Fibroblast of skin of left biceps (primary cell): ENCODE measurements at places on chromosomes 7 and 10.
A peak's percentile ranks its signal among the peaks of the same experiment; 100 is the strongest.

- peak; percentile 84 for DNase-seq
Measured at GRCh38 chr7:80542398-80542797, 30.5 kb upstream of the GNAT3 start.

- no peak for DNase-seq
Measured at GRCh38 chr7:28570970-28571288, 158.6 kb downstream of the CREB5 start.

GRCh38 chr7:136140469-136140868 lies 163.3 kb upstream of the MTPN start:
- no peak for DNase-seq

GRCh38 chr7:93835702-93836101 lies 54.9 kb downstream of the TFPI2 start:
- no peak for DNase-seq

DNA sequence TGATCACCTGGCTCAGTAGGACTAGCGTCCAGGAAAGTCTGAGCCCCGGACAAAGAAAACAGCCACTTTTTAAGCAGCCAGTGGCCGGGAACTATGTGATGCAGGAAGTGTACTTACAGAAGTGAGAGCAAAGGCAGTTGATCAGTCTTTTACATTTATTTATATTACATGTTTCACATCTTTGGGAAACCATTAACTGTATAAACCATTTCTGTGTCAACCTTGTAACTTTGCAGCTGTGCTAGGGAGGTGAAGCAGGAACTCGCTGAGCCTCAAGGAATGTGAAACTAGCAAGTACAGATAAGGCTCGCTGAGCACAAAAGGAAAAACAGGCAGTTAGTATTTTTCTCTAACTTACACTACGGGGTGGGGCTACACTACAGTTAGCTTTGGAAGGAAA lies 39.9 kb upstream of the HECW1 start:
- DNase-seq, result no peak

- DNase-seq, result no peak
Measured at GRCh38 chr7:158728911-158729645, 24.5 kb upstream of the NCAPG2 start.

DNA sequence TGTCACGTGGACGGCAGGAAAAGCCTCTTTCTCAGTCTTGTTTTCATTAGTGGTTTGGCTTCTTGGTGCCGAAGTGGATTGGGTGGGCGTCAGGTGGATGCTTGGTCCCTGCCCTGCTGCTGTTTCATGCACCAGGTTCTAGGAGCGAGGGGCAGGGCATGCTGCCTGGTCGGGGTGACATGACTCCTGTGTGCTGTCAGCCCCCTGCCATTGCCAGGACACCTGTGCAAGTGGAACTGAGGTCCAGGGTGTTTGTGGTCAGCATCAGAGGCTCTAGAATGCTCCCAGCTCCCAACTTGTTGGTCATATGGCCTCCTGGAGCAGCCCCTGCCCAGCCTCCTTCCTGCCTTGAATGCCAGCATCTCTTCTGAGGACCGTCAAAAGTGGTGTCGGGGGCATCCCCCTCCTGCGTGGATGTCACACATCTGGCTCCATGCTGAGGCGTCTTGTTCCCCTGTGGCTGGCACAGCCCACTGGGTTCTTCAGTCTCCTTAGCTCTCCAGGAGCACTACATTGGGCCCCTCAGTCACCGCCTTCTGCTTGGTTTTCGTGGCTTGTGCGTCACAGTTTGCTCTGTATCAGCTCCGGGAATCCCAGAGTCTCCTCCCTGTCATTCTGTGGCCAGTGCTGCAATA lies 24.8 kb downstream of the ADCY1 start:
- DNase-seq, result no peak

- DNase-seq, result no peak
Measured at GRCh38 chr7:19016140-19016539, 101.3 kb downstream of the TWIST1 start.

DNA sequence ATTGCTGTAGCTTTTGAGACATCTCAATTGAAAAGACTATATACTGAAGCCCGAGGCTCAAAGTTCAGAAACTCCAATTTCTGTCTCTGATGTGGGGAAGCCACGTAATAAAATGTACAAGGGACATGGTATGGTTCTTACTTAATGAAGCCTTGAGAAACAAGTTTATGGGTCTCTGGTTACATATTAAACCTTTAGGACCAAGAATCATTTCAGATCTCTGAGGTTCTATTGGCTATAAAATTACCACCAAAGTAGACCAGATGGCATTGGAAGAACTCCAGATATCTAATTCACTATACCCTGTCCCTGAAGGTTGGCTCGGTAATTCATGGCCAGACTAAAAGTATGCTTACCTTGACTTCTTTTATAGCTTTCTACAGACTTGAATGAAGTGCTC lies 23.7 kb downstream of the STAMBPL1 start:
- no peak for DNase-seq

- DNase-seq, result no peak
Measured at GRCh38 chr10:72292223-72292691, 18.5 kb downstream of the DDIT4 start.

- DNase-seq, result no peak
Measured at GRCh38 chr10:110144507-110144906, 62.9 kb upstream of the MXI1 start.

- DNase-seq, result no peak
Measured at GRCh38 chr10:35644050-35644950, 2.2 kb upstream of the FZD8 start.

DNA sequence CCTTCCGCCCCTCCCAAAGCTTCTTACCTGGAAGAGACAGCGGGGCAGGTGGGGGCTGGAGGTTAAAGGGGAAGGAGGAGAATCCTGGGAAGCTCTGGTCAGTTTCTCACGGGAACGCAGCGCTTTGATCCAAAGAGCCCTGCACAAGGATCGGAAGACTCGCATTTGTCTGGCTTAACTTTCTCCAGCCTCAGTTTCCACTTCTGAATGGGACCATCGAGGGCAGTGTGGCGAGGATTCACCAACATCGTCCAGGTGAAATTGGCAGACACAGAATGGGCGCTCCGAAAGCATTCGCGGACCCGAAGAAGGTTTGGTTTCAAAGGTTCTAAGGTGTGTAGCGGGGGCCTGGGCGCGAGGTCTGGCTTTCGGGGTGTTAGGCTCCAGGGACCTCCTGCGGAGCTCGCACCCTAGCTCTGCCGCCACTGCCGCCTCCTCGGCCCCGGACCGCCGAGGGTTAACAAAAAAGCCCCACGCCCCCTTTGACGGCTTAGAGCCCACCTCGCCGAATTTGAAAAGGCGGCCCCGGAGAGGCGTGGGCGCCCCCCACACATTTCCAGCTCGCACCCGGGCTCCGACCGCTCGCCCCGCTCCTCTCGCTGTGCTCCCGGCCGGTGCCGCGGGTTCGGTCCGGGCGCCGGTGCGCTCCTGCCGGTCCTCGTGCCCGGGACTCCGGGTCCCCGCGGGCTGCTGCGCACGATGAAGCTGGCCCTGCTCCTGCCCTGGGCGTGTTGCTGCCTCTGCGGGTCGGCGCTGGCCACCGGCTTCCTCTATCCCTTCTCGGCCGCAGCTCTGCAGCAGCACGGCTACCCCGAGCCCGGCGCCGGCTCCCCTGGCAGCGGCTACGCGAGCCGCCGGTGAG lies at the start of gene COL26A1:
COL26A1 (plus strand) TSS at position 542 of the 862 bp plus-strand sequence; CDS start at position 700, 158 bp downstream.
- DNase-seq, result no peak

- no peak for DNase-seq
Measured at GRCh38 chr7:234051-234707, 41.8 kb downstream of the FAM20C start.

- DNase-seq, result no peak
Measured at GRCh38 chr7:80309971-80310549, 175.4 kb downstream of the GNAI1 start.

DNA sequence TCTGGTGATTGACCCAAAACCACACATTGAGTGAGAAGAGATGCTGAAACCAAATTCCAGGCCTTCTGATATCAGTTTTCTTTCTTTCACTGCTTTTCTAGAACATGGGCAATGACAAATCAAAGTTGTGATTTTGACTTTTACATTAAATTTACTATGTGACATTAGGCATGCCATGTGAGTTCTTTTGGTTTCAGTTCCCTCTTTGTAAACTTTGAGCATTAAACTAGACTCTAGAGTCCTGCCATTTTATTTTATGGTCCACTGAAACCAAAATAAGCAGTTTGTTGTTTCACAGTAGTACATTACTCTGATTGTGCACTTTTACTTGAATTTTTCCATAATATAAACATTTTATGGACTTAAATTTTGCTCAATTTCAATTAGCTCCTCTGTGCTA lies 381.1 kb upstream of the SEMA3D start:
- DNase-seq, result no peak

GRCh38 chr10:95394161-95394880 lies 103.5 kb upstream of the PDLIM1 start:
- no peak for DNase-seq

GRCh38 chr7:105662998-105663397 lies 81.7 kb upstream of the EFCAB10 start:
- DNase-seq, result no peak

GRCh38 chr10:841535-841934 lies 90.0 kb downstream of the LARP4B start:
- no peak for DNase-seq

DNA sequence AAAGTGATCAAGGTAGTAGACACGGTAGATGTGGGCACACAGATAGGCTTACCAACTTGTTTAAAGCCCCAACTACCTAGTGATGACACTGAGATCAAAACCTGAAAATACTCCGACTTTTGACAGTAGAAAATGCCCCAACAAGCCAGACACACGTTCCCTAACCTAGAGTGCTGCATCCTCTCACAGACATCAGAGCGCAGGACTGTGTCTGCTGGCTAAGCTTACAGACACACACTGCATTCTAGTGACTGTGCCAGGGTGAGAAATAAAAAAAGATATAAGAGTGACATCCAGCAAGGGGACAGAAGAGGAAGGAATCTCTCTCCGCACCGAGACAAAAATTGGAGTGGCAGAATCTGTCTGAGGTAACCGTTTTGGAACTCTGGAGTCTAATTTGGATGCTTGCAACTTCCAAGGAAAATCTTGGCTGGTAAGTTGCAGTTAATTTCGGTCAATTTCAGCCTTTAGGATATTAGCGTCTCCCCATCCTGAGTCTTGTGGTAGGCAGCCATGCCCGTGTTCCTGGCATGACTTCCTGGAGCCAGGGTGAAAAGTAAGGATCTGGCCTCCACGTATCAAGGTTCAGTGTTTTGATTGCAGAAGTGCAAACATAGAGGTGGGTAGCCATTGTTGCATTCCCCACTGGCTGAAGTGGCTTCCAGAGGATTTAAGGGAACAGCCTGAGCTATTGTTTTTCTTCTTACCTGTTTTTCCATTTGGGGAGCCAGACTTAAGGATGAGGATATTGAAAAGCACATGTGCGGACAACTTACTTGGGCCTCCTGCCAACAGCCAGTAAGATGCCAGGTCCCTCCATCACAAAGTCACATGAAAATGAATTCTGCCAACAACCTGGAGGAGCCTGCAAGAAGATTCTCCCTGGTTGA lies 124.1 kb downstream of the SMURF1 start:
- DNase-seq, result no peak

- peak; percentile 70 for DNase-seq
Measured at GRCh38 chr10:61140765-61141392, 196.9 kb upstream of the RHOBTB1 start.

DNA sequence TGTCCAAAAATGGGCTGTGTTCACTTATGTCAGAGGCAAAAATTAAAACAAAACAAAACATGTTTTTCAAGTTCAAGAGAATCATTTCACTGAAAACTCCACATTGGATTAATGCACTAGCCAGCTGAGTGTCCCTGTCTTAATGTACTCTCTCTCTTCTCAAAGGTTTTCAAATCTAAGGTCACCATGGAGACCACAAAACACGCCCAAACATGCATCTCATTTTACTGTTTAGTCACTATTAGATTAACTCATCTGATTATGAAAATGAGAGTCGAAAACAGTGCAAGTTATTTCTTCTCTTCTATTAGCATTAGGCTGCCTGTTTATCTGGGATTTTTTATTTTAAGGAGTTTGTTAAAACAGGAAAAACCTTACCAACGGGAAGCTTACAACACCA lies 70.8 kb upstream of the ASAH2 start:
- no peak for DNase-seq

DNA sequence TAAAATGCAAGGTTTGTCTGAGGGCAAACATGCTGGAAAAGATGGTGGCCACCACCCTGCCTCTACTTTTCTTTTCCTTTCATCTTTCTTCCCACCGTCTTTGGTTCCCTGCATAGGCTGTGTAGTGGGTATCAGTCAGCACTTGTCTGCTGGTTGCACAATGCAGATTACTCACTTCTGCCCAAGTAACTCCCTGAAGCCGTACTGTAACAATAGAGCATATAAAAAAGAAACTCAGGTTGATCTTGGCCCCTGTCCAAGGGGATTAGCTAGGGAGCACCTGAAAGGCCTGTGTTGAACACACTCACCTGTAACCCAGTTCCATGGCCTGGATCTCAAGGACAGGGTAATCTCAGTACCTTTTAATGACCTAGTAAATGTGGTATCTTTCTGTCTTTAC lies 533.0 kb upstream of the GALNT17 start:
- no peak for DNase-seq

DNA sequence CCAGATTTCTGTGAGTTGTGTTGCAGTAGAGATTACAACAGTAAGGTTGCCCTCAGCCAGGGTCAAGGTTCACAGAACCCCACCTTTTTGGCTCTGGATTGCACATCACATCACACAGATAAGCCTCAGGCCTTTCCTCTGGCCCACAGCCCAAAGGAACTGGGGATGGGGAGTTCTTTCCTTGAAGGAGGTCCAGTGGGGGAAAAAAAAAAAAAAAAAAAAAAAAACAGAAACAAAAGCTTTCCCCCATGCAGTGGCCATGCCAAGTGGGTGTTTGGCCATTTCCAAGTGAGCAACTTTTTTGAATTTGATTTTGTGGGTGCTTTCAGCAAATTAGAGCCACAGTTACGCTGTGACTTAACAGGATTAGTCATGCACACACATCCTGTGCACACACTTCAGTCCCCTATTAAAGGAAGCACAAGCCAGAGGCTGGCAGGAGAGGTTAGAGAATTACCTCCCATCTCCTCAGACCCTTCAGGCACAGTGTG lies 79.3 kb upstream of the NANOS1 start:
- DNase-seq, result no peak

GRCh38 chr7:106443156-106443555 lies 158.4 kb upstream of the NAMPT start:
- DNase-seq, result no peak

GRCh38 chr10:129771576-129771975 lies 192.5 kb downstream of the EBF3 start:
- no peak for DNase-seq

GRCh38 chr7:152435384-152436110 lies at the start of gene KMT2C:
TSS of gene KMT2C (minus strand) at chr7:152436003. CDS start at chr7:152435786, 217 bp downstream.
- DNase-seq, result peak; percentile 21

GRCh38 chr7:42167631-42168236 lies 69.3 kb downstream of the GLI3 start:
- no peak for DNase-seq

GRCh38 chr10:127757033-127757432 lies 20.0 kb downstream of the FOXI2 start:
- no peak for DNase-seq

DNA sequence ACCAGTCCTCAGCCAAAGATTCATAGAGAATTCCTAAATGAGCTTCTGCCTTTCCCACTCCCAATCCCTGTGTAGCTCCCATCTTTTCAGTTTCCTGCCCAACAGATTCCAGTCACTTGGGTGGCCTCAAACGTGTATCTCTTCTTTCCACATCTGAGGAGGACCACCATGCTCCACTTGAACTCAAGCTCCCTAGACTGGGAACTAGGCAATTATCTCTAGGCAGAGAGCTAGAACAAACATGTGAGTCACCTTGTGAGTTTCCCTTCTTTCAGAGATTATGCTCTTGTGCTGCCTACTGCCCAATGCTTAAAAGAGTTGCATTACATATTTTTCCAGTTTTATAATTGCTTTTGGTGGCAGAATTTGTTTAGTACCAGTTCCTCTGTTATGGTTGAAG lies 178.0 kb downstream of the MDFIC start:
- no peak for DNase-seq

- no peak for DNase-seq
Measured at GRCh38 chr10:101601541-101601940, 13.4 kb downstream of the DPCD start.
